Right cardiac atrium (tissue), 5 donors: ENCODE measurements at places on chromosomes 5 and 9. TPM values are rescaled to one million over a fixed set of nuclear protein-coding genes. Genes with fewer than 3 reads are reported as not detected.
A peak's percentile ranks its signal among the peaks of the same experiment; 100 is the strongest.

- DNase-seq: peak; percentile 33
Measured at GRCh38 chr5:41218929-41219657, 5.8 kb upstream of the C6 start.

Gene C8G
- polyA plus RNA-seq: 1.4 TPM

- no peak for DNase-seq
Measured at GRCh38 chr5:35857606-35858205, 1.0 kb downstream of the IL7R start.

Gene GABRA1
- not detected for polyA plus RNA-seq

DNA sequence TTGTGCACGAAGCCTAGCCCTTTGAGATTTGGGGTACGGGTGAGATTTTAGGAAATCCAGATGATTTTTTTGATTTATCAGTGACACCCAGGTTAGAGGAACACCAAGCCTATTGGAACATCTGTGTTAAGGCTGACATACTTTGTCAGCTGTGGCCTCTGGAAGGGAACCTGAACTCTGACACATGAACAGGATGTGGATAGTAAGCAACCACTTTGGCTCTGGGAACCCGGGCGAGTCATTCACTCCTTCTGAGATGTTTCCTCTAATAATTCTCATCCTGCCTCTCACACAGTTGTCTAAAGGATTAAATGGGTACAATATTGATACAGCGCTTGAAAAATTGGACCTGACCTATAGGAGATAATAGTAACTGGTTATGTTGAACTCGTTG is 67.8 kb downstream of the FGF1 start:
- DNase-seq: no peak

DNA sequence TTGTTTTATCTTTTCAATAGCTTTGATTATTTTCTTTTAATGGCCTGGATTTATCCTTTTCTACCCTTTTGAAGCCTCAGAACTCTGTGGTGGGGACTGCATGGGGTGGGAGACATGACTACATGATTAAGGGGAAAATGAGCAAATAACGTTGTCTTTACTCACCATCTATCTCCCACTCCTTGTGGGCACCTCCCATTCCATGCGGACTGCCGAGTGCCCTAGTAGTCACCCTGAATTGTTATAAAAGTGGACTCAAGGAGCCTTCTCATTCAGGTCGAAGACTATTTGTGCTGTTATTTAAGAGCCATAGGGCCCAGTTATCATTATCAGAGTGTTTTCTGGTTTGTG is 281.8 kb downstream of the MLLT3 start:
- no peak for DNase-seq

Gene ANKRD31
- polyA plus RNA-seq: 0.05 TPM

DNA sequence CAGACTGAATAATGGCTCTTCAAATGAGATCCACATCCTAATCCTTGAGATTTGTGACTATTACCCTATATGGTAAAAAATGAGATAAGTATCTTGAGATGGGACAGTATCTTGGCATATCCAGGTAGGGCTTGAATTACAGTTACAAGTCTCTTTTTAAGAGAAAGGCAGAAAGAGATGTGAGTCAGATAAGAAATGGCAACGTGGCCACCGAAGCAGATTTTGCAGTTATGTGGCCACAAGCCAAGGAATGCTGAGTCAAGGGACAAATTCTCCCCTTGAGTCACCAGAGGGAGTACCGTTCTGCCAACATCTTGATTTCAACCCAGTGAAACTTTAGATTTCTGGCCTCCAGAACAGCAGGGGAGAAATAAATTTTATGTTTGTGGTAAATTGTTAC is 1983.0 kb upstream of the C9orf72 start:
- no peak for DNase-seq

Gene HTR4
- 1.3 TPM for polyA plus RNA-seq

DNA sequence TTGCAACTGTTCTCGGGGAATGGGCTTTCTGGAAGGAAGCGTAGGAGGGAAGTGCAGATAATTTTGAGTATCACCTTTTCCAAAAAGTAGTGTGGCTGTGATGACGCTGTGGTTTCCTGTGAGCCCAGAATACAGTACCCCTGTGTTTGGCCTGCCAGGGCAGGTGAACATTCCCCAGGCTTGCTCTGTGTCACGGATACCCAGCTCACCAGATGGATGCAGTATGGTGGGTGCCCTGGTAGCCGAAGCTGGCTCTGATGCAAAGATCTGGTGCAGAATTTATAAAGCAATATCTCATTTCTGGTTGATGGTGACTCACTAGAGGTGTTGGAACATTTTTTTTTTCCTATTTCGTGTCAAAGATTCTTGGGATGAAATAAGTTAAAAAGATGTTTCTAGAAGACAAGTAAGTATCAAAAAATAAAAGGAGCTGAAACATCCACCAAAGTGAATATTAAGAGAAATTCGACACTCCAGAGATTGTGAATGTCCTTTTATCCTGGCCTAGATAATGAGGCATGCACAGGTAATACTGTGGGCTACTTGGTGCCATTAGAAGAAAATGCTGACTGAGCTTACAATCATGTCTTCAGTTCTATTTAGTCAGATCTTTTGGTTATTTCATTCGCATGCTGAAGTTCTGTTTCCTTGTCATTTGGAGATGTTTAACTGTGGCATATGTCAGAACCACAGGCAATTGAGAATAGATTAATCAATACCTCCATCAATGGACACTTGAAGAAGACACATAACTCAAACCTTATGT is 200.1 kb downstream of the GADD45G start:
- no peak for DNase-seq

GRCh38 chr9:127991757-127992274 is 11.0 kb upstream of the EEIG1 start:
- no peak for DNase-seq

- DNase-seq: peak; percentile 31
Measured at GRCh38 chr9:79686381-79687130, 114.8 kb downstream of the TLE4 start.

DNA sequence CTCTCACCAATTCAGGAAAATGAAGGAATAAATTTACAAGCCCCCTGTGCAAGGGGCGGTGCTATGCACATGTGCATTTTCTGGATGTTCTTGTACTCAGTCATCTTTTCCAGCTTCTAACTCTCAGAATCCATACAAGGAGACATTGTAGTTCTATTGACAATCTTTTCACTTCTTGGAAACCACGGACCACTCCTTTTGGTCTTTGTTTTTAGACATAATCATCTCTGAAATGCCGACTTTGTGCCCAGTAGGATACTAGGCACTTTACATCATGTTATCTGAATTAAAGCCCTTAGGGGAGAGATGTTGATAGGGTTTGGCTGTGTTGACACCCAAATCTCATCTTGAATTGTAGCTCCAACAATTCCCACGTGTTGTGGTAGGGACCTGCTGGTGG is 322.6 kb upstream of the WWC1 start:
- no peak for DNase-seq

DNA sequence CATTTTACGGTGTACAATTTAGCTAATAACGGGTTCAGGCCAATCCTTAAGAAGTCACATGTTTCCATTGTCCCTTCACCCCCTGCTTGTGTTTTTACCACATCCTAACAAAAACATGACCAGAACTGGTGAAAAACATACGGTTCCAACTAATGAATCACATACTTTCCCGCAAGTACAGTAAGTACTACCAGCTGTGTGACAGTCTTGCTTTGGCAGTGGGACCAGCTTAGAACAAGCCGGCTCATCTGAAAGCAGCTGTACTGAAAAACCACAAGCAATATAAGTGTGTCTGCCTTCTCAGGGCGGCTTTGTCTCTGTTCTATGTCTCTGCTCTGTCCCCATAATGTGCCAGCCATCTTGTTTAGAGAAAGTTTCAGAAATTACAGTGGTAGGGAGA is 242.5 kb downstream of the BNC2 start:
- peak; percentile 56 for DNase-seq

DNA sequence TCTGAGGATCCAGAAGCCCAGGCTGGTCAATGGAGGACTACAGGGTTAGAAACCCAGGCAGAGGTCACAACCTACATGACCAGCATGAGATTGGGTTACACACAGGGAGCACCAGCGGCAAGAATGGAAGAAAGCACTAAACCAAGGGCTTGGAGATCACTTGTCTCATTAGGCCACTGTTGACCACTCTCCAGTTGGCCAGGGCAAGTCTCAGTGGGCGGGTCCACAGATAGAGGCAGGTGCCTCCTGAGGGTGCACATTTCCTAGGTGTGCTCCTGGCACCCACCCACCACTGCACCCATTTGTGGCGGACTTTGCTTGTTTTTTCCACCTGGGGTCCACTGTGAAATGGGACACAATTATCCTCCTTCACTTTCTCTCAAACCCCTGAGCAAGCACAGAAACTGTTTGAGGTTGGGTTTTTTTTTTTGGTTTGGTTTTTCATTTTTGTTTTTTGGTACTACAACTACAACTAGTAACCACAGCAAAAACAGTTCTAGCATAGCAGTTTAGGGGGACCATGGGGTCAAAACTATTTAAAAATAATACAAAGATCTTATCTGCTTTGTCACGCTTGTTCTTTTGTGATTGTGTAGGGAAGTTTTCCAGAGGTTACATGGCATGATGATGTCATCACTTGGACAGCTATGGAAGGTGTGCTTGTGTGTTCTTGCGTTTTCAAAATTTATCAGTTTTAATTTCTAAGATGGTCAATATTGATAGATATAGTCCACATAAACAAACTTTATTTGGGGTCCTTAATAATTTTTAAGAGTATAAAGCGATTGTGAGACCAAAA is 6.1 kb downstream of the NPR2 start:
- DNase-seq: no peak

Gene LCN6
- 41.0 TPM for polyA plus RNA-seq

DNA sequence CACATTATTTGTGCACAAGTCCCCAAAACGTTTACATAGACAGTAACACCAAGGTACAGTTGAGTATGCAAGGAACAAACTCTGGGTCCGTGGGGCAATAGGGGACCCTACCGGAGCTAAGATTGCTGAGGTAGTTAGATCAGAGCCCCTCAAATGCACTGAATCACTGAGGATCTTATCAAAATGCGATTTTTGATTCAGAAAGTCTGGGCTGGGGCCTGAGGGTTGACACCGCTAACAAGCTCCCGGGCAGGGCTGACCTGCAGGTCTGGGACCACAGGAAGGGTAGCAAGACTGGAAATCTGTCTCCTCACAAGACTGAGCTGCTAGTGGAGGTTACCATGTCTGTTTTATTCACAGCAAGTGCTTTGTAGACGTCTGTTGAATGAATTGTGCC is 1.8 kb upstream of the IL3 start:
- no peak for DNase-seq

Gene APC
- polyA plus RNA-seq: 5.4 TPM

- peak; percentile 87 for DNase-seq
Measured at GRCh38 chr5:95781101-95781583, 41.4 kb downstream of the GLRX start.

- no peak for DNase-seq
Measured at GRCh38 chr9:2567922-2568321, 53.7 kb upstream of the VLDLR start.

- no peak for DNase-seq
Measured at GRCh38 chr5:140418862-140419520, 17.4 kb downstream of the ANKHD1 start.

Gene SET
- 86.1 TPM for polyA plus RNA-seq

Gene ECM2
- polyA plus RNA-seq: 10.8 TPM

DNA sequence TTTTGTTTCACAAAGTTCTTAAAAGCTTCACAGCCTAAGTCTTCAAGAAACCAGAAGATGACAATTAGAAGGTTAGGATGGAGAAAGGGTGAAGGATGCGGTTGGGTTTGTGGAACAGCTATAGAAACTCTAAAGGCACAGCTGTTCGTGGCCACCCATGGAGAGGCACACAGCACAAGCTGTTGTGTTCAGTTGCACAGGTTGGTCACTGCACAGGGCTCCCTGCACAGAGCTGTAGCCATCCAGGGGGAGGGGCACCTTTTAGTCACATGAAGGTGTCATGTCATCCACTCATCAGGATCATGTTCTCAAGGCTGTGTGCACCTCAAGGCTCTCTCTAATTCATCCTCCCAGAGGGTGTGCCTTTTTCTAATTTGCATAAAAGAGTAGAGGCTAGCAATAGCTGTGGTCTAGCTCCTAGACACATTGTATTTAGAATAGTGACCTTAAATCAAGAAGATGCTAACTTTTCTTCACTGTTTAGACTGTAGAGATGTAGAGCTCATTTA is 5.0 kb upstream of the RASGRF2 start:
- DNase-seq: no peak
